Retinal pigment epithelial cell (primary cell): ENCODE measurements at places on chromosomes 5 and 9.

DNA sequence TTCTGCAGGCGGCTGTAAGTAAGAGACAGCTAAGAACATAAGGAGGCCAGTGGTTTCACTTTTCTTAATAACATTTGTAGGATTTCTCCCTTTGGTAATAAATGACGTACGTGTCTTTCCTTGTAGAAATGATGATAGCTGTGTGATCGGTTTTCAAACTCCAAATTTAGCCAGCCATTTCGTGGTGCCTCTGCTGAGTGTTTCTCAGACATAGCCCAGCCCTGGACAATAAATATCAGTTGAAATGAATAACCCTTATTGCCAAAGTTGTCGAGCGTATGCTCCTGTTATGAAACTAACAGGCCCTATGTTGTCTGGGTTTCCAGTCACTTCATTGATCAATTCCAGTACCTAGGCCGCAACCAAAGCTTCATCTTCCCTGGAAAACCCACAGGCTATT lies 75.0 kb upstream of the MSX2 start:
- DNase-seq: no peak

GRCh38 chr9:133707065-133707762 lies 30.9 kb downstream of the SARDH start:
- DNase-seq: no peak

DNA sequence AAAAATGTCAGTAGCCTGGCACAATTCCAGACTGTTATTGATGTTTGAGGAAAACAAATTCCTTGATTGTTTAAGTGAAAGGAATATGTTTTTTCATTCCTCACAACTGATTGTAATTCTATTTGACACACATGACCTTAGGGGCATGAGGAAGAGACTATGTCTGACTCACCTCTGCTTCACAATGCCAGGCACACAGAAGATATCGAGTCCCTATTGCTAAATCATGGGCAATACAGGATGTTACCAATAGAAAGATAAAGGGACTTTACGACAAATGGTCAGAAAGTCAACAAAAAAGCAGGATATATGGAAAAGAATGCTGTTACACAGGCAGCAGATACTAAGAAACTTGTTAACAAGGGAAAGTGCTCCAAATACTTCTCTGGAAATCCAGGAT lies 1903.5 kb downstream of the EFNA5 start:
- no peak for DNase-seq

DNA sequence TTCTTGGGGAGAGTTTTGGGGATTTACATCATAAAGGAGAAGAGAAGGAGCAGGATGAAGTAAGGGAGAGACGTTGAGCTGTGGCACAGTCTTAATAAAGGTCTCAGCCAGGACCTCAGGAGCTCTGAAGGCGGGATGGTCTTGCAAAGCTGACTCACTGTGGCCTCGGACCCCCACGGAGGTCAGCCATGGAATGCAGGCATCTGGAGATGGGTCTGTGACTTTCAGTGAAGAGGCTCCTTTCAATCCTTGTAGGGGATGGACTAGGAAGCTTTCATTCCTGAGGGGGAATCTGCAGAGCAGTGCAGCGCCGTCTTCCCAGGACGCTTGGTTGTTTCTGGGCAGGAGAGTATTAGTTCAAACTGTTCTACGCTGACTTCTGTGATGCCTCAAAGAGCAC lies 65.7 kb upstream of the BASP1 start:
- DNase-seq: no peak

DNA sequence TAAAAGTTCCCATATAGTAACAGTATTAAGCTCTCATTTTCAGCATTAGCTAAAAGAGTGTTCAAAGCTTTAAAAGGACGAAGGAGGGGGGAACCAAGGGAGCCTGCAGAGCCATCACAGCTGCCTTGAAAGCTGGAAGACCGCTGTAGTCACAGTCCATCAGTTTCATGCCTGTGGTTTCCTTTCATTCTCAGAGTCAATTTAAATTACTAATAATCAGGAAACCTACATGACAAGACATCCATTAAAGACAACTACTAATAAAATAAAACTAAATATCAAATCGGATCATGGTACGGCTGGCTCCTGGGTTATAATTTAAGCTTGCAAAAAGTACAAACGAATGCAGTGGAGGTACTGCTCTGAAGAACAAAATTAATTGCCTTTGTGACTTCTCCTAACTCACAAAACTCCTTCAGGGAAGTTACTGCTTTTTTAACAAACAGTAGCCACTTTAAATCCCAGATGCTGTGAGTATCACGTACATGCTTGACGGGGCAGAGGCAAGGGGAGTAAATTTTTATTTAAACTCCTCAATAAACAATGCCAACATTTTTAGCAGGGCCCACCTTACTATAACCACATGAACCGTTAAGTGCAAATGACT lies 213.5 kb downstream of the DENND1A start:
- no peak for DNase-seq

GRCh38 chr5:171646102-171647042 lies 139.2 kb upstream of the SMIM23 start:
- DNase-seq: no peak

GRCh38 chr5:140113180-140113698 lies 670 bp upstream of the PURA start:
- no peak for DNase-seq

DNA sequence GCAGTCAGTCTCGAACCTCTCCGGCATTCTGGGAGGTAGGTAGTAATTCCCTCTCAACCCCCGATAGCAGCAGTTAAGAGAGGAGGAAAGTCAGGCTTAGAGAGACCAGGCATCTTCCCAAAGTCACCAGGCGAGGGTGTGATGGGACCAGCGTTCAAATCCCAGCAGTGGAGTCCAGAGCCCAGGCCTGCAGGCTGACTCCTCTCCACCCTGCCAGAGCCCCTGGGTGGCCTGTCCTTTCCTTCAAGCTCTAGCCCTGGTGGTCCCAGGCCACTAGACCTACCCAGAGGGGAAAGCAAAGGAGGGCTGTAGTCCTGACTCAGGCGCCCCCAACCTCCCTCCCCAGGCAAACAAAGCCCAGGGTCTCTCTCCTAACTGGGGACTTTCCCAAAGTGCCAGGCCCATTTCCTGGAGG lies 4.2 kb upstream of the NR5A1 start:
- no peak for DNase-seq
